ENCODE measurements at places on chromosomes 2 and 18.

- no peak for DNase-seq
Observed at GRCh38 chr2:225428360-225428759, 28.9 kb downstream of the NYAP2 start.

DNA sequence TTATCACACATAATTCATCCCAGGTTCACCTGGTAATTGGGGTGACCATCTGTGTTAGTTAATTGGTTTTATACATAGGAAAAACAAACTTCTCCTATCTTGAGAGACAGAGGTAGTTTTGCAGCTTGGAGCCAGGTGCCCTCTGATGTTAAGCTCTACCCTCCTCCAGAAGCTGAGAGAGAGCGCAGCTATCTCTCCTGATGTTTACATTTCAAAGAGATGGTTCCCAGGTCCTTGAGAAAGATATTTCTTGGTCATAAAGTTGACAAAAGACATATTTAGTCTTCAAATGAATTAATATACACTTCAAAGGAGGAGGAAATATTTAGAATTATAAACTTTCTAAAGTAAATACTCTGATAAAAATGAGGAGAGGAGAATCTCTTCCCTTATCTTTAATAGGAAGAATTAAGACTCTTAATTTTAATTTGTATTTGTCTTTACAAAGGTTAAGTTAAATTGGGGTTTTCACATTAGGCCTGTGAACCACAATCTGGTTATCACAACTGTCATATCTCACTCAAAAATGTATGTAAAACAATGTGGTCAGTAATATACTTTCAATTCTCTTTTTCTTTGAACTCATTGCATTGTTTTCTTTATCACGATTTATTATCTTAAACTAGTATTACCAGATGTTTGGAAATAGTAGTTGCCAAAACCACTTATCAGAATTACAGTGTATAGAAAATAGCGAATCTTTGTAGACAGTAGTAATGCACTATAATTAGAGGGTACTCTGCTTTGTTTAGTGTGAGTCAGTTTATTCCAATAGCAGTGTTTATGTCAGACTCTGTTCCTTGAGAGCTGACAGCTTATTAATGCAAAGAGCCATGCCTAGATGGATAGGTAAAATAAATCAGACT, 26.8 kb downstream of the SERPINB4 start:
- peak; percentile 95 for DNase-seq

GRCh38 chr18:70417847-70418246, 129.0 kb downstream of the SOCS6 start:
- DNase-seq, result peak; percentile 85

DNA sequence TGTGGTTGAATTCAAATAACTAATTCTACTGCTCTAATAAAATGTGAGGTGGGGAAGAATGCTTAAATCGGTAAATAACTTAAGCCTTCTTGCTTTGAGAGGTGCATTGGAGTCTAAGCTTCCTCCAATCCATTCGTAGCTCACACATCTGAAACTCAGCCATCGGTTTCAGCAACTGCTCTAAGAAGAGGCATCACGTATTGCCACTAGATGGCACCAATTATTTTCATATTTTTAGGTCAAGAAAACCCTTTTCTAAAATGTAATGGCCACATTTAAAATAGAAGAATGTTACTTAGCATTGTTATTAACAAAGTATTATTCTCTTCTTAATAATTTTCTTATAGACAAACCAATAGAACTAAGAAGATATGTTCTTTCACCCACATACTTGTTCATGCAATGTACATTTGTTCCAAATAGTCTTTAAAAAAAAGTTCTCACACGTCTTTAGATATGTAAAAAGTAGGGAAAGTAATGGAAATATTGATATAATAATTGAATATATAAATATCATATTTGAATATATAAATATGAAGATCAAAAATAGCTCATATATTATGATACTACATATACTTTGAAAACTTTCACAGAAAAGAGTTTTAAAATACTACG, 229.8 kb downstream of the CCDC178 start:
- peak; percentile 96 for DNase-seq

DNA sequence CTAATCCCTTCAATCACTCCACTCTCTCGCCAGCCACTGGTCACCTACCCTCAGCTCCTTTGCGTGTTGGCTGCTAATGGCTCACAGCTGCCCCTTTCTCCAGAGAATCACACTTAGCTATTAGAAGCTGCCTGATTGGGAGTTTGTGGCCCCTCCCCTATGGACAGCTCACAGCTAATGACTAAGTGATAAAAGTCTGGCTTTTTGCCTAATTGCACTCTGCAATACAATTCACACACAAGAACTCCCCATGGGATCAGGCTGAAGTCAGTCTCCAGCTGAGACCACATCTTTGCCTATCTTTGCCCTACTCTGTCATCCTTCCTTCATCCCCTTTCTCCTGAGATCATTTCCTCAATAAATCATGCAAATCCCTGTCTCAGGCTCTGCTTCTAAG, 701.9 kb upstream of the RAB6C start:
- no peak for DNase-seq

DNA sequence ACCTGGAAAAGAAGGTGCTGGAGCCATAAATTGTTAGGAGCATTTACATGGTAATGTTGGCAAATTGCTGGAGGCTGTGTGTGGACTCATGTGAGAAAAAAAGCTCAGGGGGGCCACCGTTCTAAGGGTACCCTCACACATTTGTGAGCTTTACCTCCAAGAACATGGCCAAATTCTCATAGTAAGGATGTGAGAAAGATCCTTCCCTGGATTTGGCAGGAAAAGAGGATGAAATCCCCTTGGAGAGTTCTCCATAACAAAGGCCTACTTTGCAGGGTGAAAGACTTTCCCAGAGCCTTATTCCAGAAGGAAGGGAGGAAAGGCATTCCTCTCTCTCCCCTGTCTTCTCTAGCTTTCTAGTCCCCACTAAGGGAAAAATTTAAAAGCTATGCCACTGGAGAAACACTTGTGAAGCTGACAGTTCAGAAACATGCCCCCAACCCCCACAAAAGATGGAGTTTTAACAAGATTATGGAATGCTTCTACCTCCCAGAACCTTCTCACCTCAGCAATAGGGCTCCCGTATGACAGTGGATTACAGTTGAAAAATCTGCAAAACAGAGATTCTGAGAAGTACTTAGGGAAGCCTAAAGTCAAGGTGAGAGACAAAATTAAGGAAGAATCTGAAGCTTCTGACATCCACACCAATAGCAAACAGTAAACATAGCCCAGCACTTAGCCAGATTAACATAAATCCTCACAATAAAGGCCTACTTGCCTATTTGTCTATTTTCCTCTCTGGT, 20.2 kb upstream of the ERMN start:
- DNase-seq, result no peak

- no peak for DNase-seq
Observed at GRCh38 chr2:142190805-142191204, 60.0 kb upstream of the LRP1B start.

DNA sequence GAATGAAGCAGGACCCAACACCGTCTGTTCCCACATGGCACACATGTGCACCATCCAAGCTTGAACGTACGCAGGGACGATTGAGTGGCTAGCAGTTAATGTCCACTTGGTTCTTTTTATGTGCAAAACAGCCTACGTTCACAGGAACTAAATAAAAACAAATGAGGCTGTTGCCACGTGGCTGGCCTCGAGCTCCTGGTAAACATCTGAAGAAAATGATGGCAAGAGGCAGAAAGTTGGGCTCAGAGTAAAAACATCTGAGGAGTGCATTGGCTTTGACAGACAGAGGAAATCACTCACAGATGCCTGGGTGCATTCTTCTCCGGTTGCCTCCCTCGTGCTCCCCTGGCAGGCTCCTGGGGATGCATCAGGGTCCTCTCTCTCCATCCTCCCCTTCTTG, 177.9 kb downstream of the NRP2 start:
- no peak for DNase-seq

DNA sequence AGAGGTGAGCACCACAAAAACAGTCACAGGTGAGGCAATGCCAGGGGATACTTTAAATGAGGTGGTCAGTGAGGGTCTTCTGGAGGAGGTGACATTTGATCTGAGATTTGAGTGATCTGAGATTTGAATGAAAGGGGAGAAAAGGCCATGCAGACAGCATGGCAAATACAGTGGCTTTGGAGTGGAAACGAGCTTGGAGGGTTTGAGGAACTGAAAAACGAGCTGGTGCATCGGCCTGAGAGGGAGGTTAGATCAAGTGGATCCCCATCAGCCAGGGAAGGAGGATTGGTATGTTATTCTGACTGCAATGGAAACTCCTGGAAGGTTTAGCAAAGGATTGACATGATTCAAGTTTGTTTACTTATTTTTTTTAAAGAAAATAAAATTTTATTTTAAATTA, 245.1 kb downstream of the KCNS3 start:
- no peak for DNase-seq
